ENCODE measurements at places on chromosomes 13 and 19.
A peak's percentile ranks its signal among the peaks of the same experiment; 100 is the strongest.

DNA sequence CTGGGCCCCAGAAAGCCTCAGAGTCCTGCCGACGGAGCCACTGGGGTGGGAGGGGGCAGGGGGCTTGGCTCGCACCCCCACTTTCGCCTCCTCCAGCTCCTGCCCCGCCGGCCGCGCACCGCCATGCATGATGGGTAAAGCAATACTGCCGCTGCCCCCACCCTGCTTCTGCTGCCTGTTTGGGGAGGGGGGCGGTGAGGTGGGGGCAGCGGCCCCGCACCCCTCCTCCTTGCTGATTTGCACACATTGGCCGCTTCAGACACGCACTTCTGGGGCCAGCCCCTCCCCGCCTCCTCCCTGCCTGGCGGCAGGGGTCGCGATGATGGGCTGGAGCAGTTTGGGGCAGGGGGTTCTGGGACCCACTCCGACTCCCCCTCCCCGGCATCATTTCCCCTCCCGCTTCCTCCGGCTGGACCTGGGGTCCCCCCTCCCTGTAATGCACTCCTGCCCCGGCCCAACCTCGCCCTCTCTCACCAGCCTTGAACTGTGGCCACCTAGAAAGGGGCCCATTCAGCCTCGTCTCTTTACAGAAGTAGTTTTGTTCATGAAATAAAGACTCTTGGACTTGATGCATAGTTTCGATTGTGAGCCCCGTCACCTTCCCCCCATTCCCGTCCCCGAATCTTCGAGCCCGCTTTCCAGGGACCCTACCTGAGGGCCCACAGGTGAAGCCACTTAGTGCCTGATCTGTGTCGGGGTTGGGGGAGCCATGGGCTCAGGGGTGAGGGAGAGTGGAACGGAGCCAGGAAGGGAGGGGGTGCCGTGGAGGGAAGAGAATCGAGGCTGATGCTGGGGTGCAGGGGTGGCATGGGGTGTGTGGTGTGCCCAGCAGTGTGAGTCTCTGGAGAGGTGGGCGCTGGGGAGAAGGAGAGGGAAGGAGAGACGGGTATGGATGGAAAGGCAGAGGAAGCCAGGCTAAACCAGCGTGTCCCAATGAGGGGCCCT lies 1.4 kb upstream of the HPN start:
- DNase-seq, result no peak

DNA sequence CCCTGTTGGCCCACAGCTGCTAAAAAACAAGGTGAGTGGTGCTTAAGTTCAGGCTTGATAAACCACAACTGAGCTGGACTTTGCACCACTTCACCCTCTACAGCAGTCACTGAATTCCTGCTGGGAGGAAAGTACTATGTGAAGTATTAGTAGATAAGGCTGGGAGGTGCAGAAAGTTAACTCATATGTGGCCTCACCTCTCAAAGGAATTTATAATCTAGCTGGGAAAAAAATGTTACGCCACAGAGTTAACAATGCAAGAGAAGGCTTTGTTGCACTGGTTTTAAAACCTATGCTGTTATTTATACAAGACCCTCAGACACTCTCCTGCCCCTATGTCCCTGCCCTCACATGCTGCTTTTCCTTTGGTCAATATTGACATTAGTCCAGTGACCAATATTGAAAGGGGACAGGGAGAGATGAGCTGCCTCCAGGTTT lies 60.9 kb downstream of the LIG4 start:
- no peak for DNase-seq

GRCh38 chr13:75771226-75771625 lies 135.1 kb downstream of the LMO7 start:
- no peak for DNase-seq

DNA sequence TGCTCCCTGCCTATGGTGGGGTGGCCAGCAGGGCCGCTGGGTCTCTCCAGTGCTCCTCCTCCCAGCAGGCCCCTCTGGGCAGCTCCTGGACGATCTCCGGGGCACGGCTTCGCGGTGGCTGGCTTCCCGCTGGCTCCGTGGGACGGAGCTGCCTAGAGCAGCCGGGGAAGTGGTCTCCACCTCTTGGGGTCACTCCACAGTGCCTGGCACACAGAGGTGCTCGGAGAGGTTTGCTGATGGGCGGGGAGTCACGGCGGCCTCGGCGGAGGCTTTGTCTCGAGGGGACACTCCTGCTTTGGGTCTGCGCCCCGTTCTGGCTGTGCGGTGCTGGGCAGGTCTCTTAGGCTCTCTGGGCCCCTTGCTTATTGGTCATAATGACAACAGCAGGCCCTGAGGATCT lies 9.9 kb upstream of the CACTIN start:
- no peak for DNase-seq

DNA sequence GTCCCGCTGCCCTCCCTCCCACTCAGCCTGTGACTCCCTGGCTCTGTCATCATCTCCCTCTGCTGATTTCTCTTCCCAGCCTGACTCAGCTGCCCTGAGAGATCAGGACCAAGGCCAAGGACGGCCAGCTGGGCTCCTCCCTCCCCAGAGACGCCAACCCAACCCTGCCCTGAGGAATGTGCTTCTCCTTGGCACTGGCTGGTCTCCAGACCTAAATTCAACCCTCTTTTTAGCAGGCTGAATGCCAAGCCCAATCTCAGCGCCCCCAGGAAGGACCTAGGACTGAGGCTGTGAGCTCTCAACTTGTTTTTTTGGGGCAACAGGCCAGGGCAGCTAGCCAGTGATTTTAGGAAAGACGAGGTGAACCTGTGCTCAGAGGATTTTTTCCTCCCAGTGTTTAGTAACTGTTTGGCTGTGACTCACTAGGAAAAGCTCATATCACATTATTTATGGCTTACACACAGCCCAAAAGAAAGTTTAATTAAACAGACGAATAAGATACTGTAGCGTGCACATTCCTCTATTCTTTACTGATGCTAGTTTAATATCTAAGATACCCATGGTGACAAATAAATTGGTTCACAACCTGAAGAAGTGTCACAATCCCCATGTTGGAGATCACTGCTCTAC lies 7.4 kb upstream of the IGFL1 start:
- DNase-seq, result no peak

DNA sequence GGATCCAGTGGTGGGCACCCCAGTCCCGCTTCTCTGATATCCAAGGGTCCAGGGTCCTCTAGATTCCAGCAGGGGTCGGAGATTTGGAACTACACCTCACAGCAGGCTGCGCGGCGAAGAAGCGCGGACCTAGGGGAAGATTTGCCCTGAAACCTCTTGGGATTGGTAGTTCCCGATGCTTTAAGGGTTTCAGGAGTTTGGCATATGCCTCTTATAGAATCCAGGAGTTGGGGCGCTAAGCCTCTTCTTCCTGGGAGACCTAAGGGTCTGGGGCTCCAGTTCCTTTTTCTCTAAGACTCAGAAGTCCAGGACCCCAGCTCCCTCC lies 349 bp downstream of the BCL2L12 start:
- DNase-seq, result no peak

DNA sequence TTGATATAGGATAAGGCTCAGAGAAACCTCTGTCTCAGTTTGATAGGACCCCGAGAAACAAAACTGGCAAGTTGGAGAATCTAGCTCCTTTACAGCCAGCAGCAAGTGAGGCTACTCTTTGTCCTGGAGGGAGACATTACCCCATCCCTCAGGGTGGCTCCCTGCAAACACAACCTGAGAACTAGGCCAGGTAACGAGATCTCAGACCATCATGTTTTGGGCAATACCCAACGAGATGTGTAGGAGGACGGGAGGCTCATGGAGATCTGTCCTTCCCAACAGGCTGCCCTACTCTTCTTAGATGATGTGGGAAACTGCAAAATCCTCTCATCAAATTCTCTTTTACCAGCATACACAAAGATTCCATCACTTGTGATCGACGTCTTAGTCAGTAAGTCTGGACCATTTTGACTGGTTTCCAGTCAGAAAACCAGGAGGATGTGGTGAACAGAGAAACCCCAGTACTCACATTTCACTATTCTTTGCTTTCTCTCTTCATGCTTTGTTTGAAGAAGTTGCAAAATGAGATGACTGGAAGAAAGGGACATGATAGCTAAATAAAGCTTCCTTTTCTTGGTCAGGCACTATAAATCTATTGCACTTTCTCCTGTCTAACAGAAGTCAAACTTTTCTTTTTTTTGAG lies 6.0 kb upstream of the CTU1 start:
- DNase-seq, result no peak

DNA sequence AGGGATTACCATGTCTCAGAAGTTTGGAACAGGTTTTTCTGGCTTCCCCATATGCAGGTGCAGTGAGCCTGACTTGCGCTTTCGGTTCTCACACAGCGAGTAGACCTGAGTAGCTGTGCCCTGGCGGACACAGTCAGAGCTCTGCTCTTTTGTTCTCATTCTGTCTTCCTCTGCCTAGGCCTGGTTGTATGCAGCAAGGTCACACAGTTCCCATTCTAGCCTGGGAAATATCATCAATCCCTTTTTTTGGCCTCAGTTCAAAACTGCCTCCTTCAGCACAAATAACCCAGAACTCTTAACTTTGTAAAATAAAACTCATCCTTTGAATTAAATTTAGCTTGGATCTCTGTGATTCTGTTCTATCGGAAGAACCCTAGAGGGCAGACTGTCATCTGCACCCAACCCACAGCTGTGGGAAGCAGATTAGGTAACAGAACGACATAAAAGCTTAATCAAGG lies 10.2 kb downstream of the OXGR1 start:
- DNase-seq, result peak; percentile 2

DNA sequence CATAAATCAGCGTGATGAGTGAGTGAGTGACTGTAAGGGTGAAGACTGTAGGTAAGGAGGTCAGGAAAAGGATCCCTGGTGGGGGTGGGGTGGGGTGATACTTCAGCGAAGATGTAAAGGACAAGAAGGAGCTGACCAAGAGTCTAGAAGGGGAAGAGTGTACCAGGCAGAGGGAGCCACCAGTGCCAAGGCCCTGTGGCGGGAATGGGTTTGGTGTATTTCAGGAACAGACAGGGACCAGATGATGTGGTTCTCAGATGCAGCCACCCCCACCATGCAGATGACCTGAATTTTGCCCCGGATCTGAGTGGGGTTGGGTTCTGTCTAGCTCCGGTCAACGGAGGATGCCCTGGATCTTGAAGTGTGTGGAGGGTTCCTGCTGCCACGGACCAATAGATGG lies 30.1 kb upstream of the SLC7A10 start:
- DNase-seq, result no peak

- peak; percentile 76 for DNase-seq
Observed at GRCh38 chr19:49436381-49437017, 4.8 kb downstream of the SLC17A7 start.

GRCh38 chr19:37987356-37988332 lies 80.6 kb downstream of the SIPA1L3 start:
- no peak for DNase-seq

DNA sequence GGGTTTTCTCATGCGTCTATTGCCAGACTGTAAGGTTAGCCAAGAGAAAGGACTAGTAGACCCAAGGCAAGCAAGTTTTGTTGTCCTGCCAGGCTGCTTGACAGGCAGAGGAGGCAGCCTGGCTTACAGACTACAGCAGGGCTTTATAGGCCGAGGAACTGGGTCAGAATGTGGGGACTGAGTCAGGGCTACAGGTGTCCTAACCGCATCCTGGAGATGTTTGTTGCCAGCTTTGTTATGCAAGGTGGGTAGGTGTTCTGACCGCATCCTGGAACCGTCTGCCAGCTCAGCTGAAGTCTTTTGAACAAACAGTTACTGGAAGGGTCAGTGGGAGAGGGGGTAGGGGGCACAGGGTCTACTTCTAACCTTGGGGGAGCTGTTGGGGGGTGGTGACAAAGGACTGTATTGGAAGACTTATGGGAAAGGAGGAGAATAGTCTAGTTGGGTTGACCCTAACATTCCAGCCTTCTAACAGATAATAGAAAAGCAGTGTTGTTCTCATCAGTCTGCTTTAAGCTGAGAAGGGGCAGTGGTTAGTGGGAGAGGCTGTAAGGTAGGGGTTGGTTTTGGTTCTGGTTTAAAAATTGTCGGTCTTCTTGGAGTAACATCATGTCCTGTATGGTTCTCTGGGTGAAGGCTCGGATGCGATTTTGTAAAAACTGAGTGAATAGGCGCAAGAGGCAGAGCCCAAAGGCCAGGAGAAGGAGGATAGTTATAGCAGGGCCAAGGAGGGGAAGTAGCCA lies 913.8 kb upstream of the SLITRK5 start:
- no peak for DNase-seq

DNA sequence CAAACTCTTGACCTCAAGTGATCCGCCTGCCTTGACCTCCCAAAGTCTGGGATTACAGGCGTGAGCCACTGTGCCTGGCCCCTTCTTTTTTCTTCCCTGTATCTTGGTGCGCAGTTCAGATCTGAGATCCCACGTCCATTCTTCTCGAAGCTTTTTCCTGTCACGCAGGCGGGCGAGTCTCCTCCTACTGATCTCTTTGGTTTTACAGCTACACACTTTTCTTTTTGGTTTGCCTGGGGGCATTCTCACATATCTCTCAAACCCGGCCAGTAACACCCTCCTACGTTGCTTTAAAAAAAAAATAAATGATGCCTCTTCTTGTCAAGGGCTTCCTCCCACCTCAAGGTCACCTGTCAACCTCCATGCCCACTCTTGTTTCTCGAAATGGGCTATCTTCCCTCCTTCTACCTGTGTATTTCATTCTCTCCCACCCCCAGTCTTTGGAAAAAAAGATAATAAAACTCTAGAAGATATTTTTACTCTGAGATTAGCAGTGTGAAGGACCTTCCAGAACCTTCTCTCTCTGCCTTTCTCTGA lies 12.1 kb downstream of the TMPRSS9 start:
- no peak for DNase-seq

- DNase-seq, result peak; percentile 4
Observed at GRCh38 chr13:60267498-60268202, 103.9 kb upstream of the DIAPH3 start.

DNA sequence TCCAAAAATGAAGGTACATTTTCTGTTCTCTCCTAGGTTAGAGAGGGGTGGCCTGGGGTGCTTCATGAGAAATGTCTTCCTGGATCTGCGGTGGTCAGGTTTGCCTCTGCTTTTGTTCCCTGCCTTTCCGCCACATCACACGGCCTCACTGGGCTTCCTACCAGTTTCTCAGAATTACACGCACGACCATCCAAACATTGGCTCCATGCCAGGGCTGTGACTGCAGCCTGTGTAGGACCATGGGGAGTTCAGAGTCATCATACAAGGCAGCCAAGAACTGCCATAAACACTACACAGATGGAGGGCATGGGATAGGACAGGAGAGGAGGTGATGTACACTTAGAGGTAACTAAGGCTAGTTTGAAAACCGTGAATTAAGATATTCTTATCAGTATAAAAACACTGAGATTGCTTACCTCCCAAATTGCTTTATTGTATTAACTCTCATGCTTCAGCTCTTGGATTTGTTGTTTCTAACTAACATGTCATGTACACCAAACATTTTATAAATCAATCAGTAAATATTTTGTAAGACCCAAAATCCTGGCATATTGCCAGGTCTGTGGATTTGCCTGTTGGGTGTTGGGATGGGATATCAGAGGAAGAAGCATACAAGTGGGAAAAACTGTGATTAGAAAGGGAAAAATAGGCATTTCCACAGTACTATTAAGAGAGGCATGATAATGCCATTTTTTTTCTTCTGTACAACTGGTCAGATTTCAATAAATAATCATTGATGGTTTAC lies 45.2 kb downstream of the CDADC1 start:
- no peak for DNase-seq

GRCh38 chr13:76489274-76489673 lies 396.9 kb downstream of the KCTD12 start:
- no peak for DNase-seq

Data from stimulated activated CD4-positive, alpha-beta T cell treated with anti-CD3 and anti-CD28 coated beads, Interleukin-1b, Interleukin-23, amount 100 ng/mL, for 48 hours (primary cell).